Epithelial cell of proximal tubule (primary cell): ENCODE measurements at places on chromosomes 12 and 14. TPM values are rescaled to one million over a fixed set of nuclear protein-coding genes. Genes with fewer than 3 reads are reported as not detected.

The CHST11 gene
- total RNA-seq, result 33.8 and 44.3 TPM in 2 replicates

- no peak for DNase-seq
Measured at GRCh38 chr14:38696925-38697324, 406.1 kb downstream of the SEC23A start.

The SLC6A15 gene
- total RNA-seq, result 1.4 and 2.3 TPM in 2 replicates

- no peak for DNase-seq
Measured at GRCh38 chr14:93133464-93133863, 17.7 kb upstream of the ITPK1 start.

DNA sequence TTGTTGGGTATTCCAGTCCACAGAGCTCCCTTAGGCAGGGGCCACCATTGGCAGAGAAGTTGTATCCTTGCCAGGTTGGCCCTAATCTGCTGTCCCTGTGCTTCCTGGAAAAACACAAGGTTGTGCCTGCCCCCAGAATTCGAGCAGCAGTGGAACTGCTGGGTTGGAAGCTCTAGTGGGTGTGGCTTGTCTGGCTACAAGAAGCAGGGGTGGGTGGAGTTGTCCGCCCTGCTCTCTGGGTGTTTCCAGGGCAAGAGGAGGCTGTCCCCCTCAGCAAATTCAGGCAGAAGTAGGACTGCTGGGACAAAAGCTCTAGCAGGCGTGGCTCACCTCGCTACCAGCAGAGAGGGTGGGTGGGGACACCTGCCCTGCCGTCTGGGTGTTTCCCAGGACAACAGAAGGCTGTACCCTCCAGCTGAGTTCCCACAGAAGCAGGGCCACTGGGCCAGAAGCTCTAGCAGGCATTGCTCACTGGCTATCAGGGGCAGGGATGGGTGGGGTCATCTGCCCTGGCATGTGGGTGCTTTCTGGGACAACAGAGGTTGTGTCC is 72.8 kb upstream of the NPAS3 start:
- no peak for DNase-seq

The LGR5 gene
- not detected in 2 replicates for total RNA-seq

- DNase-seq, result no peak
Measured at GRCh38 chr14:101834800-101835547, 73.5 kb downstream of the PPP2R5C start.

GRCh38 chr14:90375934-90376333 is 20.9 kb upstream of the CALM1 start:
- DNase-seq, result no peak

The KRT6C gene
- not detected in 2 replicates for total RNA-seq

DNA sequence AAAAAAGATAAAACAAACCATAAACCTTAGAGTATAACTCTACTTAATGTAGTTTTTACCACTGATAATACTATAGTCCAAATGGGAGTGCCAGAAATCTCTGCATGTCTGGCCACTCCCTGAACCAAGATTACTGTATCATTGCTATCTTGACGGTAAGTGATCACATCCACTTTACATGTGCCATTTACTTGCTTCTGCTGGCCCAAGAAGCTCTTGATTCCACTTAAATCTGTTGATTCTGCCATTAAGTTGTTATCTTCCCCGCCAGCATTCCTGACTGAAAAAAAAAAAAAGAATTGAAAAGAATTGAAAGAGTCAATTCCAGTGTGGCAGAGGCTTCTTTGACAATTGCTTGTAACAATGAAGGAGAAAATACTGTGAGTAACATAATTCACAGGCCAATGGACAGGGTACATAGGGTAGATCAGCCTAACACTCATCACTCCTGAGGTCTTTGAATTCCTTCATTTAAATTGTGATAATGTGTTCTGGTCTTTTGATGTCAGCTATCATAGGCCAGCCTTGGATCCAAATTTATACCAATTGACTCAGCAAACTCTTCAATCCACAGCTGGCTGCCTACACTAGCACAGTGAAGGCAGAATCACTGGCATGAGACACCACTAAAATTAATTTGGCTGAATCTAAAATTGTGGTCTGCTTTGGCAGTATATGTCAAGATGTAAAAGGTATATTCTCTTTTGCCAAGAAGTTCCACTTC is 665.2 kb upstream of the FLRT2 start:
- no peak for DNase-seq
